Central memory CD4-positive, alpha-beta T cell (primary cell): ENCODE measurements at places on chromosomes 11 and 22.

DNA sequence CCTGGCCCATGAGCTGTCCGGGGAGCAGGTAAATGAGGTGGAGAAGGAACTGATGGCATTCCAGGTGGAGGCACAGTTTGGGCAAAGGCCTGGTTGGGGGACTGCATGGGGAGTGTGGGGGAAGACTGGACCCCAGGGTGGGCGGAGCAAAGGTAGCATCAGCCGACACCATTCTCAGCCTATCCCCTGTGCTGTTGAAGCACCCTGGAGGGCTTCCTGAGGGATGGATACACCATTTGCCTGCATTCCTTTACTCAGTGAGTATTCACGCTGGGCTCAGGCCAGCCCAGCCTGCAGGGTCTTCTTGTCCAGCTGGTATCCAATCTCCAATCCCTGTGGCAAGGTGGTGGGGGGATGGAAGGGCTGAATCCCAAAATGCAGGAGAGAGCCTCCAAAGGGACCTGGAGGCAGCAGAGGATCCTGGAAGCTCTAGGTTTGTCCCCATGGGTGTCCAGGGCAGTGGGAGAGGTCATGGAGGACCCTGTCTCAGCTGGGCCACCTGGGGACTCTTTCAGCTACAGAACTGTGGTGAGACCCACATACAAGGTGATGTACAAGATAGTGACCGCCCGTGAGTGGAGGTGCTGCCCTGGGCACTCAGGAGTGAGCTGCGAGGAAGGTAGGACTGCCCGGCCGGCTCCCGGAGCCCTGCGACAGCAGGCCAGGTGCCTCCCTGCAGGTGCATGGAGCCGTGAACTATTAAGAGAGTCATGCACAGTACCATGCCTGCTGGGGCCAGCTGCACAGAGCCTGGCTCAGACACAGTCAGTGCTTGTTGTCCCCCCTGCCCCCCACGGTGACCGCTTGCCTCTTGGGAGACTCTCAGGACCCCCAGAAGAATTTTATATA lies 9.5 kb downstream of the EMID1 start:
- no peak for DNase-seq

DNA sequence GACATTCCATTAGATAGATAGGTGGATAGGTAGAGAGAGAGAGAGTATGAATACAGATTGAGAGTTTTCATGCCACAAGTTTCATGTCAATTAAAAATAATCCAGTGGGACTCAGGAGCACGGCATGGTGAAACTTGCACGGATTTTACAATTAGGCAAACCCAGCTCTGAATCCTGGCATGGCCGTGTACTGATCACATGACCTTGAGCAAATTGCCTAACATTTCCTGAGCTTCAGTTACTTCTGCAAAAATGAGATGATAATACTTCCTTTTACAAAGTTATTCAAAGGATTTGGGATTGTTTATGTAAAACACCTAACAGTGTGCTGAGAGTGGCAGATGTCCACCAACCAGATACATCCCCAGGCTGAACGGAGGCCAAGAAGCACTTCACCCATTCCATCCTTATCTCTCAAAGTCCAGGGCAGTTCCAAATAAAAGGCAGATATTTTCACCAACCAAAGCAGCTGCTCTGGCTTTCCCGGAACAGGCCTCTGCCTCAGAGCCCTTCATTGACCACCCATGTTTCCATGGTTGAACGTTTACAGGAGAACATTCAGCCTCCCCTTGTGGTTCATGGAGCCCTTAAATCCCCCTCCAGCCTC lies 17.9 kb downstream of the APLNR start:
- DNase-seq: no peak

- DNase-seq: no peak
These were observed 34.4 kb upstream of the NNMT start for GRCh38 chr11:114261791-114262190.

DNA sequence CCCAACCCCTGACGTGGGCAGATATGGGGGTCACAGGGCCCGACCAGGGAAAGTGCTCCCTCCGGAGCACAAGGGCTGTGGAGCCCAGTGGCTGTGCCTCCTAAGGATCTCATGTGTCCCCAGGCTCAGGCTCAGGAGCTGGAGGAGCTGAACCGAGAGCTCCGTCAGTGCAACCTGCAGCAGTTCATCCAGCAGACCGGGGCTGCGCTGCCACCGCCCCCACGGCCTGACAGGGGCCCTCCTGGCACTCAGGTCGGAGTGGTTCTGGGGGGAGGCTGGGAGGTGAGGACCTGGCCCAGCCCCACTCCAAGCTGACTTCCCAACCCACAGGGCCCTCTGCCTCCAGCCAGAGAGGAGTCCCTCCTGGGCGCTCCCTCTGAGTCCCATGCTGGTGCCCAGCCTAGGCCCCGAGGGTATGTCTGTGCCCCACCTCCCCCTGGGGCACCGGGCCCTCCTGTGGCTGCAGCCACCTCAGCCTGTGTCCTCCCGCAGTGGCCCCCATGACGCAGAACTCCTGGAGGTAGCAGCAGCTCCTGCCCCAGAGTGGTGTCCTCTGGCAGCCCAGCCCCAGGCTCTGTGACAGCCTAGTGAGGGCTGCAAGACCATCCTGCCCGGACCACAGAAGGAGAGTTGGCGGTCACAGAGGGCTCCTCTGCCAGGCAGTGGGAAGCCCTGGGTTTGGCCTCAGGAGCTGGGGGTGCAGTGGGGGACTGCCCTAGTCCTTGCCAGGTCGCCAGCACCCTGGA lies 2.5 kb downstream of the RASSF7 start:
- DNase-seq: no peak

DNA sequence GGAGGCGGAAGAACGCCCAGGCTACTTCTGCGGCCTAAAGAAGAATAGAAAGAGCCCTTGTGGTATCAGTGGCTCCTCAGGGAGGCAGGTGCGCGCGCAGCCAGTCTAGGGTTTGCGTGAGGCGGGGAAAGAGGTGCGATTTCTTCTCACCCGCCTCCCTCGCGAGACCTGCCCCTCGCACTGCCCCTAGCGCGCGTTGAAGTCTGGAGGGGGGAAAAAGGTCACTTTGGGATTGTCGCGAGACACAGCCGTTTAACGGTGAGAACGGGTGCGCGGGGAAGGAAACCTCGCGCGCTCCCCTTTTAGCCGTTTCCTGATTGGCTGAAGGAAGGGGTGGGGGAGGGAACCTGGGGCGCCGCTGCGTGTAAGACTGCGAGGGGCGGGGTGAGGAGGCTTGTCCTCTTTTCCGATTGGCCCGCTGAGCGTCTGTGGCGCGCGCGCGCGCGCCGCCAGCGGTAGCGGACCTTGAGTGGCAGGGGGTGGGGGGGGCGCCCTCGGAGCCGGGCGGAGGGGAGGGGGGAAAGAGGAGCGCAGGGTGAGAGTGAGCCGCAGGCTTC lies at the start of gene ZFP91:
Gene ZFP91 (plus strand): TSS at position 429 of the 557 bp plus-strand sequence. CDS start 219 bp downstream, outside the sequence.
- DNase-seq: peak; percentile 94

DNA sequence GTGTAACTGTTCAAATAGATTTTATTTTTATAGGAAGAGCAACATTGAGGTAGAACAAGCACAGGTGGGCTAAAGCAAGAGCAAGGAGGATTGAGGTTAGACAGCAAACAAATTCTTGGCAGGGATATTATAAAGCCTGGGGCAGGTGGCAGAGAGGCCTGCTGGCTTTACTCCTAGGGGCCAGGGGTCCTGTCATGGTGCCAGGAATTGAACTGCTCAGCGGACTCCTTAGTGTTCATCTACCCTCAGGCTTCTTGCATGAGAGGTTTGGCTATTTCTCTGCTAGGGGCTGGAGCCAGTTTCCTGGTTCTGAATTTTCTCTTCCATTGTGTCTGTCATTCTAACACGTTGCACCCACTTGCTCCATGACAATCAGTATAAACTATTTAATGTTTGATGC lies 217.2 kb upstream of the NCAM1 start:
- DNase-seq: no peak

- no peak for DNase-seq
These were observed 6.3 kb downstream of the GUCY1A2 start for GRCh38 chr11:107011977-107012376.

DNA sequence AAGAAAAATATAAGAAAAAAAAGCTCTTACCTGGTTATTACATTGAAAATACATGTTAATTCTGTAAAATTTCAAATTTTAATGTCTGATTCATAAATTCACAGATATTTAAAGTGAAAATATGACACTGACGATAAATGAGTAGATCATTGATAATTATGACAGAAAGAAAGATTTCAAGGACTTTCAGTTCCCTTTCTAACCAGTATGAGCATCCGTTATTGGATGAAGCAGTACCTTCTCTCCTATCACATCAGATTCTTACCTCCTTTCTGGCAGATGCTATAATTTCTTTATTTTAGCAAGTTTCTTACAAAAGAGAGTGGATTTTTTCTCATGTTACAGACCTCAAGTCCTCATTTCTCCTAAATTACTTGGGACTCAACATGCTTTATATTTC lies 847.3 kb downstream of the JRKL start:
- DNase-seq: no peak

DNA sequence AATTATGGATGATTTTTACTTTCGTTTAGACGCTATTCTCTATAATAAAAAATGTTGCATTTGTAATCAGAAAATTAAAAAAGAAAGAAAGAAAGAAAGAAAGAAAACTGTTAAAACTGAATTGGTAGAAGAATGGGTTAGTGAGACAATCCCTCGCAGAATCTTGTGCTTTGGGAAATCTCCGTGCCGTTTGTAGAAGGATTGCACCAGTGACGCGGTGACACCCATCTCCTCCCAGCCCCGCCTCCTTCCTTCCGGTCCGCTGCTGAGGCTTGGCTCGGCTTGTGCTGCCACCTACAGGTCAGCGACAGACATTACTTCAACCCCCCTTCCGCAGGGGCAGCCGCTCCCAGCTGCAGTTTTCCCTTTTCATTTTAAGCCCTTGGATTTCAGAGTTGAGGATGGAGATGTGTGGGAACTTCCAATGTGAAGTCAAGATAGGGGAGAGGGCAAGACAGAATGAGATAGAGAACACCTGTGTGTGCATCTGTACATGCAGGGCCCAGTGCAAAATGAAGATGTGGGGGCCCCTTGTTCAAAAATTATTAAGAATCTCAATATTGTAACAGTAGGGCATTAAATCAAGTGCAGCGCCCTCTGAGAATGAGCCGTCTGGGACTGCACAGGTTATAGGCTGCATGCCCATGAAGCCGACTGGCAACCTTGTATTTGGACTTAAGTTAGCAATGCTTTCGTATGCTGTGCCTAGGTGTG lies 41.1 kb downstream of the TST start:
- DNase-seq: peak; percentile 83

- no peak for DNase-seq
These were observed 213.7 kb downstream of the TBC1D22A start for GRCh38 chr22:46976143-46976542.

GRCh38 chr11:23097891-23098290 lies 237.6 kb upstream of the CCDC179 start:
- DNase-seq: no peak

DNA sequence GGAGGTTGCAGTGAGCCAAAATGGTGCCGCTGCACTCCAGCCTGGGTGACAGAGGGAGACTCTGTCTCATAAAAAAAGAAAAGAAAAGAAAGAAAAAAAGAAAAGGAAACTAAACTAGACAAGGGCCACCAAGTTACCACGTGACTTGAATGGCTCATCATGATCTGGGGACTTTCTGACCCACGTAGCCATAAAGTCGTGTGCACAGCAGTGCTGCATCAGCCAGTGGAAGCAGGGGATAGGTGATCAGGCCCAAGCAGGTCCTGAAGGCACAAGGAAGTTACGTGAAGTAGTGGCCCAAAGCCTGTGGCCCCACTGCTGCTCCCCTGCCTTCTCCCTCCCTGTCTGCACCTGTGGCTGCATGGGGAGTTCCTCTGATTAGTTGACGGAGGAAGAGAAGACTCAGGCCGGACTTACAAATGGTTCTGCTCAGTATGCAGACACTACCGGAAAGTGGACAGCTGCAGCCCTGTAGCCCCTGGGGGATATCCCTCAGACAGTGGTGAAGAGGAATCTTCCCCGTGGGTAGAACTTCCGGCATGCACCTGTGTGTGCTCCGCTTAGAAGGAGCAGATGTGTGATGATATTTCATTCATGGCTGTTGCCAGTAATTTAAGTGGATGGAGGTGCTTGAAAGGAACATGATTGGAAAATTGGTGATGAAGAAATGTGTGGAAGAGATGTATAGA lies 18.2 kb upstream of the CD81 start:
- no peak for DNase-seq

- DNase-seq: no peak
These were observed 65.9 kb upstream of the HMGXB4 start for GRCh38 chr22:35191412-35191811.

DNA sequence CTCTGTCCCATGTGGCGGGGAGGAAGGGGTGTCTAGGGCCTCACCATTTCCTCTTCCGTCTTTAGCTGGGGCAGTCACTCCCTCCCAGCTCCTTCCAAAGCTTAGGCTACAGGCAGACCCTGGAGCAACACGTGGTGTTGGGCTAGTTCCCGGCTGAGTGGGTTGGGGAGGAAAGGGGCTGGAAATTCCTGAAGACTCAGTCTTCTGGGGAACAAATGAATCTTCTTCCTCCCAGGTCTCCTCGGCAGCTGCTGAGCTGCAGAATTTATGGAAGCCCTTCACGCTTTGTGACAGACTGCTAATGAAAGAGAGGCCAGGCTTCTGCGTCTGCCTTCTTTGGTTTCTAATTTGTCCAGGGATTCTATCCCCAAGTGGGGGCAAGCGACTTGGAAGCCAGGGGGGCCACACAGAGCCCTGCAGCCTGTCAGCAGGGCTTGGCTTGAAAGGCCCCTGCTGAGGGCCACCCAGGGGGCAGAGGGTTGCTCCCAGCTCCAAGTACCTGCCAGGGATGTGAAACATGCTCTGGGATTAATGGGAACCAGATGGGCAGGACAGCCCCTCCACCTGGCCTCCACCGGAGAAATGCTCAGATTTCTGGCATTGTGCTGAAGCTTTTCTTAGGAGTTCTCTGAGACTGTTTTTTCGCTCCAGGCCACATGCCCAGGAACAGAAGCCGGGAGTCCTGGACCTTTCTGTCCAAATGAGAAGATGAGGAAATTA lies 123.1 kb downstream of the PKNOX2 start:
- DNase-seq: no peak

DNA sequence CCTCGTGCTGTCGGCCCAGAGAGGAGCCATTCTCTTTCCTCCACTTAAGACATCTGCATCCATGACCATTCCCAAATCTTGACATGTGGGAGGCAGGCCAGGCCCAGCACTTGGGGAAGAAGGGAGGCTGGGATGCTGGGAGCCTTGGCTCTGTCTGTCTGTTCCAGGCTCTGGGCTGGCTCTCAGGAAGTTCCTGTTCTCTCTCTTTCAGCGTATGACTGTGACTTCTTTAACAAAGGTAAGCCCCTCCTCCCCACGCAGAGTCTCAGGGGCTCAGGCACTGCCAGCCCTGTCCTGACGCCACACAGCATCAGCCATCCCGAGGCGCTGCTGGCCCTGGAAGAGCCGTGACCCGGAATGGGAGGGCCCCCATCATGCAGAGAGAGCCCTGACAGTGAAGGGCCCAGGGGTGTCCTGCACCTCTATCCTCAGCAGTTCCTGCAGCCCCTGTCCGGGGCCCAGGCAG lies 52.4 kb downstream of the OTOG start:
- DNase-seq: no peak
